ENCODE measurements at places on chromosomes 11 and 22.

GRCh38 chr22:44665115-44665514 is 36.9 kb upstream of the PRR5 start:
- no peak for DNase-seq

GRCh38 chr11:73257342-73258103 is 14.6 kb upstream of the P2RY6 start:
- DNase-seq = peak; percentile 89

- DNase-seq = no peak
Observed at GRCh38 chr22:45948081-45948648, 28.8 kb downstream of the WNT7B start.

GRCh38 chr22:39130892-39131855 is 21.3 kb downstream of the CBX7 start:
- DNase-seq = no peak

DNA sequence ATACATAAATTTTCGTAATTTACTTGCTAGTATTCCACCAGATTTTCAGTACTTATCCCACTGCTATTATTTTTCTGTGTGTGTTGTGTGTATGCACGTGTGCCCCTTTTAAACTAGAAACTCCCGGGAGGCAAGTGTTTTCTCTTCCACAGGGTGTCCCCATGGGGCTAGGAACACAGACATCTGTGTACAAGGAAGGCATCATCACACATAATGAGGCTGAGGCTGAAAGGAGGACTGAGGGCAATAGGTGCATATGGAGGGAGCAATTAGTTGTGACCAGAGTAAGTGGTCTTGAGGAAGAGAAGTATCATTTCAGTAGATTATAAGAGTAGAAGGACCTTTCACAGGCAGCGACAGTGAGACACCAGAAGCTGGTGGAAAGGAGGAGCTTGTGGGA is 2.1 kb upstream of the DPAGT1 start:
- DNase-seq = no peak

DNA sequence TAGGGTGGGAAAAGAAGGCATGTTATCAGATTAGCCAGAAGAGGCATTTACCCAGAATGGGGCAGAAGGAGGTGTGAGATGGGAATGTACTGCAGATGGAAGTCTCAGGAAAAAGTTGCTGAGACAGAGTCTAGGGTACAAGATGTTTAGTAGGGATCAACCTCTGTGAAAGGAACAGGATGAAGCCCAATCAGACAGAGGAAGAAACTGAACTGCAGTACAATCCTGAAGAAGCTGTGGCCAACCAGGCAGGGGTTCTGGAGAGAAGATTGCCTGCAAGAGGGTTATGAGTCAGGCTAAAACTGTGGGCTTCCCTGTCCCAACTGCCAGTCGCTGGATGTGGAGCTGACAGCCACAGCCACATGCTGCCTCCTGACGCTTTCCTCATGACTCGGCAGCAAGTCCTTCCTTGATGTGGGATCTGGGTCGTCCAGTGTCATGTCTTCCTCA is 64.0 kb downstream of the CWC15 start:
- peak; percentile 64 for DNase-seq

- DNase-seq = no peak
Observed at GRCh38 chr11:71188073-71188472, 64.3 kb downstream of the SHANK2 start.

- DNase-seq = no peak
Observed at GRCh38 chr11:127625402-127625801, 624.8 kb upstream of the KIRREL3 start.

DNA sequence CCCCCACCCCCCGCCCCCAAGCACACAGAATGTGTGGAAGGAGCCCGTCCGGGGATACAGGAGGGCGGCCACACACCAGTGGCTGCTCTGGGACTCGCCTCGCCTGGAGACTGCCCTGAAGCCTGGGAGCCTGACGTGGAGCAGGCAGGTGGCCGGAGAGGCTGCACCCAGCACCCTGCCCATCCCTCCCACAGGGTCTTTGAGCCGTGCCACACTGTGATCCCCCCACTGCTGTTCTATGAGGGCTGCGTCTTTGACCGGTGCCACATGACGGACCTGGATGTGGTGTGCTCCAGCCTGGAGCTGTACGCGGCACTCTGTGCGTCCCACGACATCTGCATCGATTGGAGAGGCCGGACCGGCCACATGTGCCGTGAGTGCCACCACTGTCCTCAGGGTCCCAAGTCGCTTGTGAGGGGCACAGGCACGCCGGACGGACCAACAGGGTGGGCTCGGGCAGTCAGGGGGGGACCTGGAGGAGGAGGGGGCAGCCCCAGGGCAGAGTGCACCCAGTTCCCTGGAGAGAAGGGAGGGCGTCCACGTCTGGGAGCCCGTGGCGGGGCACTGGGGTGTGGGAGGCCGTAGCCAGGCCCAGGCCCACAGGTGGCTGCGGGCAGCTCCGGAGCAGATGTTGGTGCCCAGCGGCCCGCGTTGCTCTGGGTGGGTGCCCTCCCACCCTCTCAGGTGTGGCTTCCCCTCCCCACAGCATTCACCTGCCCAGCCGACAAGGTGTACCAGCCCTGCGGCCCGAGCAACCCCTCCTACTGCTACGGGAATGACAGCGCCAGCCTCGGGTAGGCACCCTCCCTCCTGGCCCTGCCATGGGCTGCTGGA is 27.0 kb upstream of the MUC5B start:
- no peak for DNase-seq

DNA sequence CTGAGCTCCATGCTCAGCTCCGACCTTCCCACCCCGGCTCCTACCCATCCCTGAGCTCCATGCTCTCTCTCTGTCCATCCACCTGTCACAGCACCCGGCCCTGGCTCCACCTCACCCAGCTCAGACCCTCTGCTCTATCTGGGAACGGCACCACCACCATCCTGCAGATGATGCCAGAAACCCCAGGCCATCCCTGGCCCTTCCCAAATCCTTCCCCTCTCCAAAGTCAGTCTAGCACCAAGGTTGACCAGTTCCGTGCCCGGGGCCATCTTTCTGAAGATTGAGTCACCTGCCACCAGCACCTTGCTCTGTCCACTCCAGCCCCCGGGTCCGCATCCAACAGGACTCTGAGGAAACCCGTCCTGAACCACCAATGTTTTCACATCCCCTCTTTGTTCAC is 969.6 kb downstream of the BRD1 start:
- DNase-seq = no peak

DNA sequence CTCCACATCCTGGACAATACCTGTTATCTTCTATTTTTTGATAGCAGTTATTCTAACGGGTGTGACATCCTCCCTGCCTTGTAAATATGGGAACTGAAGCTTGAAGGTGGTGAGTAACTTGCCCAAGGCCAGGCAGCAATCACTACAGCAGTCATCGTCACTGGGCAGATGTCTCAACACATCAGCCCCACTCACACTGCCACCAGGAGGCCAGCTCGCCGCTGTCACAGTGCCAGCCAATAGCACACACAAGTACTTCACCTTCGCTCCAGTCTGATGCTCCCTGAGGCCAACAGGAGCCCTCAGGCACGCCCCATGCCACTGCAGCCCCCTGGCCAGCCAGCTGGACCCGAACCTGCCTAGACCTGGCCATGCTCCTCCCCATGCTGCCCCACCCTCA is 4.9 kb upstream of the TTLL1 start:
- no peak for DNase-seq

GRCh38 chr11:15192005-15192556 is 77.4 kb downstream of the INSC start:
- DNase-seq = no peak

- no peak for DNase-seq
Observed at GRCh38 chr11:122115524-122116379, at the start of gene BLID. Gene BLID, minus strand, starts transcription at chr11:122116215. Its CDS starts 293 bp downstream, at chr11:122115922.

DNA sequence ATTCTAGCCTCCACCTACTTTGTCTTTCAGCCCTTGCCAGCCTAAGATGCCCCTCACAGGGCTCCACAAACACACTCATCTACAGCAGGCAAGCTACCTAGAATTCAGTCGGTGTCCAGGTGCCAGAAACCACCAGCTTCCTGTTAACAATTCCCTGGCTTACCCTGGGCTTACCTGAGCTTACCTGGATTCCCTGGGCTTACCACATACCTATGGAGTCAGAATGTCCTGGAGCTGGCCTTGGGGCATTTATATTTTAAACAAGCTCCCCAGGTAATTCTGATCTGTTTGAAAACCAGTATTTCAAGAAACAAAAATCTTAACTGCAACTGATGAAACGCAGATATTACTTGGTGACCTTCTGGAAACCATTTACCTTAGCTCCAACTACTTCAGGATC is 123.6 kb downstream of the SLC1A2 start:
- DNase-seq = no peak

- no peak for DNase-seq
Observed at GRCh38 chr11:95692526-95693260, 96.9 kb downstream of the FAM76B start.

DNA sequence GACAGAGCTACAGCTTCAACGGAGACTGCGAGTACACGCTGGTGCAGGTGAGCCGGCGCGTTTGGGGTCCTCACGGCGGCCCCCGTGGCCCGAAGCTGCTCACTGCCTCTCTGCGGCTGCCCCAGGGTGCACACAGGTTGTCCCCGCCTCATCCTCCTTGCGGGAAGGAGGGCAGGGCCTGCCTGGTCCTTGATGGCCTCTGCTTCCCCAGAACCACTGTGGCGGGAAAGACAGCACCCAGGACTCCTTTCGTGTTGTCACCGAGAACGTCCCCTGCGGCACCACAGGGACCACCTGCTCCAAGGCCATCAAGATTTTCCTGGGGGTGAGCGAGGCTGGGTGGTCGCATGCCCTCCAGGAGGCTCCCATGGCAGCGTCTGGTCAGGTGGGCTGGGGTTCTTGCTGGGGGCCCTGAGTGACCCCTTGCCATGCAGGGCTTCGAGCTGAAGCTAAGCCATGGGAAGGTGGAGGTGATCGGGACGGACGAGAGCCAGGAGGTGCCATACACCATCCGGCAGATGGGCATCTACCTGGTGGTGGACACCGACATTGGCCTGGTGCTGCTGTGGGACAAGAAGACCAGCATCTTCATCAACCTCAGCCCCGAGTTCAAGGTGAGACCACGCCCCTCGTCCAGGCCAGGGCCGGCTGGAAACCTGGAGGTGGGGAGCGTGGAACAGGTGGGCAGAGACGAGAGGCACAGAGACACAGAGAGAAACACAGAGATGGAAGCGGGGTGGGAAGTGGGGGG is 19.4 kb downstream of the MUC5AC start:
- no peak for DNase-seq

- DNase-seq = no peak
Observed at GRCh38 chr22:19688301-19689290, 25.7 kb upstream of the SEPTIN5 start.

DNA sequence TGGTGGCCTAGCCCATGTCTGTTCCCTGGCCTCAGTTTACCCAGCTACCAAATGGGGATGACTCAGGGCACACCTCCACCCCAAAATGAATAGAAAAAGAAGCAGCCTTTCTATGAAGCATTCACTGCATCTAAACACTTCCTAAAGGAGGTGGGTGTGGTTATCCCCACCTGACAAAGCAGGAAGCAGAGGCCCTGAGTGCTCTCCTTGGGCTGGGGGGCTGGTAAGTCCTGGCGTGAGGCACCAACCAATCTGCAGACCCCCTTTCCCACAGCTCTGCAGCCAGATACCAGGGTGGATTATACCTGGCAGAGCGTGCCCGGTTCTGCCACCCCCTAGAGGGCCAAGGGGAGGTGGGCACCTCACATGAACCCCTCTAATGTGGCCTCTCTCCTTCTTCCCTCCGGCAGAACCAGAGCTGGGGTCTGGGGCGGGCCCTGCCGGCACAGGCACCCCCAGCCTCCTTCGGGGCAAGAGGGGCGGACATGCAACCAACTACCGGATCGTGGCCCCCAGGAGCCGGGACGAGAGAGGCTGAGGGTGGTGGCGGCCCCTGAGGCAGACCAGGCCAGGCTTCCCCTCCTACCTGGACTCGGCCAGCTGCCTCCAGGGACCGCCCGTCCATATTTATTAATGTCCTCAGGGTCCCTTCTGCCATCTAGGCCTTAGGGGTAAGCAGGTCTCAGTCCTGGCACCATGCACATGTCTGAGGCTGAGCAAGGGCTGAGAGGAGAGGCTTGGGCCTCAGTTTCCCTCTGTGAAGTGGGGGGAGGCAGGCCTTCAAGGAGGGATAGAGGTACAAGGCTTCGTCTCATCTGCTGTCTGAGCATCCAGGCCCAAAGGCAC is 9.2 kb downstream of the RHBDD3 start:
- DNase-seq = no peak

DNA sequence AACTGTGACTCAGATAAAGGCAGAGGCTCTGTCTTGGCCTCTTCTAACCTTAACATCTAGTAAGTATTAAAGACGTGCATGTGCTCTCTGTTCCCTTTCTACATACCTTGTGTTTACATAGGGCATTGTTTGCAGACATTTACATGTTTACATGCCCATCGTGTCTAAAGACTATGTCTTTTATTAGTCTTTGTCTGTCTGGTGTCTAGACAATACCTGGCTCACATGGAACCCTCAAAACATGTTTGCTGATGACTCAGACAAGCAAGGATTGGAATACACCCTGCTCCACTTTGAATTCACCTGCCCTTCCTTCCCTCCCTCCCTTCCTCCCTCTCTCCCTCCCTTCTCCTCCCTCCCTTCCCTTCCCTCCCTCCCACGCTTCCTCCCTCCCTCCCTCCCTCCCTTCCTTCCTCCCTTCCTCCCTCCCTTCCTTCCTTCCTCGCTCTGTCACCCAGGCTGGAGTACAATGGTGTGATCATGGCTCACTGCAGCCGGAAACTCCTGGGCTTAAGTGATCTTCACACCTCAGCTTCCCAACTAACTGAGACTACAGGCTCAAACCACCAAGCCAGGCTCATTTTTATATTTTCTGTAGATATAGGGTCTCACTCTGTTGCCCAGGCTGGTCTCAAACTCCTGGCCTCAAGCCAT is 23.7 kb upstream of the SORL1-AS1 start:
- no peak for DNase-seq

DNA sequence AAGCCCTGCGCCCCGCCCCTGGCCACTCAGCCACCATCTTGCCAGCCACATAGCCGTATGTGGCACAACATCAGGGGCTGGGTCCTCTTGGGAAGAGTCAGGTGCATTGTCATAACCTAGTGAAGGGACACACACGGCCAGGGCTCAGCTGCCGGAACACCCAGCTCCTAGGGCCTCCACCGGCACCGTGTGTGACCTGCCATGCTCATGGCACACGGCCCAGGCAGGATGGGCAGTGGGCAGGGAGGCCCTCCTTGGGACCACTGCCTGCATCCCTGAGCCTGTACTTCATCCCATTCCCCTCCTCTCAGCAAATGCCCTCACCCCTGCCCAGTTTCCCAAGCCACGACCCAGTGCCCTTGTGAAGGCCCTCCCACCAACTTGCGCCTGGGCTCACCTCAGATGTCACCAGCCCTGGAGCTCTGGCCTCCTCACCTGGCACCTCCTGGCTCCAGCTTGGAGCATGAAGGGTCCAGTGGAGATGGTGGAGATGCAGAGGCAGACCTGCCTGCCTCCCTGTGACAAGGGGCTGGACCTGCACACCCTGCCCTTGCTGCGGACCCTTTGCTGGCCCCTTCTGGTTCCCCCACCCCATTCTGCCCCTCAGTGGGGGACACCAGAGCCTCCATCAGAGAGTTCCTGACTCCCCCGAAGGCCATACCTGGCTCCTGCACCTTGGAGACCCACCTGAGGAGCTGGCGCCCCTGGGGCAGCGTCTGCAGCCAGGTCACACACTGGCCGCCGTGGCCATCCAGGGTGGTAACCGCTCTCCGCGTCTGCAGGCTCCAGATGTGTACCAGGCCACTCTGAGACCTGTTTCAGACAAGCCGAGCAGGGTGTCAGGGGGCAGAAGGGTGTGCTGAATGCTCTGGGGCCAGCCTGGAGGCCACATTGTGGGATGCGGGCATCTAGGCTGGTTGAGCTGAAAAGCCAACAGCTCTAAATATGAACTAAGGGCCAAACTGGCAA is 34.5 kb downstream of the GNB1L start:
- DNase-seq = no peak

- DNase-seq = no peak
Observed at GRCh38 chr11:110481523-110481922, 51.8 kb downstream of the FDX1 start.

- DNase-seq = no peak
Observed at GRCh38 chr22:42202048-42202447, 68.4 kb downstream of the TCF20 start.
